HTR-8/SVneo (cell line): ENCODE measurements at places on chromosomes 13 and 19.
A peak's percentile ranks its signal among the peaks of the same experiment; 100 is the strongest.

DNA sequence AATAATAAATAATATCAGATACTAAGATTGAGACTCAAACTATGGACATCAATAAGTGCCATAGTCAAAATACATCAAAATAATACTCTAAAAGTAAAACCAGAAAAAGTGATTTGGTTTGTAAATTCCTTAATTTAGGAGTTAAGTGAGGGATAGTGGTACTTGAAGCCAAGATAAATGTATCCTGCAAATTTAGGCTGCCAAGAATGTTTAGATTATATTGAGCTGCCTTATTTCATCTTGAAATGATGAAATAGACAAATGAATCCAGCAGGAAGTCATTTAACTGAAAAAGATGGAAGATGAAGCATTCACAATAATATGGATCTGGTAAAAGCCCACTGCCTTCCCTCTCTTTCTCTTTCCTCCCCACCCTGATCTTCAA, 112.3 kb downstream of the LRCH1 start:
- no peak for DNase-seq

- no peak for DNase-seq
These were observed 736.9 kb upstream of the PCDH9 start for GRCh38 chr13:67967031-67967430.

DNA sequence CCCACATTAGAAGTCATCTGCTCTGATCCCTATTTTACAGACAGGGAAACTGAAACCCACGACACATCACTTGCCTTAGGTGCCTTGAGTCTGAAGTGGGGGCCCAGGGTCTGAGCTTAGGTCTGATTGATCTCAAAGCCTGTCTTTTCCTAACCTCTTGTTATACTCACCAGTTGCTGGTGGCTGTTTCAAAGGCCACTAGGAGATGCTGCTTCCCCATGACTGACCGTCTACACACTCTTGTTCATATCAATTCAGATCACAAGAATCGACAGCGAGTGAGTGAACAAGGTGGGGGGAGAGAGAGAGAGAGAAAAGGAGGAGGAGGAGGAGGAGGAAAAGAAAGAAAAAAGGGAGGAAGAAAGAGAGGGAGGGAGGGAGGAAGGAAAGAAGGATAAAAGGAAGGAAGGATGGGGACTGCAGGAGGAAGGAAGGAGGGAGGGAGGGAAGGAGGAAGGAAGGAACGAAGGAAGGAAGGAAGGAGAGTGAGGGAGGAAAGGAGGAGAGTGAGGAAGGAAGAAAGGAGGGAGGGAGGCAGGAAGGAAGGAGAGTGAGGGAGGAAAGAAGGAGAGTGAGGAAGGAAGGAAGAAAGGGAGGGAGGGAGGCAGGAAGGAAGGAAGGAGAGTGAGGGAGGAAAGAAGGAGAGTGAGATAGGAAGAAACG, 3.3 kb downstream of the OR10H1 start:
- DNase-seq = no peak

DNA sequence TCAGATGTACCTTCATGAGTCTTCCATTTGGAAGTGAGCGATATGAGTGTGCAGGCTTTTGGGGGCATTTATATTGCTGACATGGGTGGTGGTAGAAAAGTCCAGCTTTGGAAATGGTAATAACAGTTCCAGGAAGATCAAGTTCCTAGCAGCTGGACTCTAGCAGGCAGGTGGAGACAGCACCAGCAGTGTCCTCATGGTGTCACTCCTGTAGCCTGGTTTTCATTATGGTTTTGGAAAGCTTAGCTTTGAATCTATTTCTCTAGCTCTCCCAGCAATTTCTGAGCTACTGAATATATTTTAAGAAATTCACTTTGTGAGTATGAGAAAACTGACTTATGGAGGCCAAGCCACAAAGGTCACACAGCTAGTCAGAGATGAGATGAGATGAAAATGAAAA, 523.2 kb upstream of the HTR2A start:
- DNase-seq = no peak

- no peak for DNase-seq
These were observed 1533.3 kb upstream of the SPRY2 start for GRCh38 chr13:81874253-81874652.

DNA sequence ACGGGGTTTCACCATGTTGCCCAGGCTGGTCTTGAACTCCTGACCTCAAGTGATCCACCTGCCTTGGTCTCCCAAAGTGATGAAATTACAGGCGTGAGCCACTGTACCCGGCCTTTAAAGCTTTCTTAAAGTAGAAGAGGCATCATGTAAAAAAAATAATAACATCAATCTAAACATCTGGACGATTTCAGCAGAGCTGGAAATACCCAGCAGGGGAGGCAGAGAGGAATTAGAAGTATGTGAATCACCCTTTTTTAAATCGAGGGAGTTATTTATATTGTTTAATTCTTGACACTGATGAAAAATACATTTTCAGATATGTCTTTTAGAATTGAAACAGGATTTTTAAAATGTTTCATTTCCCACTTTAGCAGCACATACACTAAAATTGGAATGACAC, 37.4 kb upstream of the MTIF3 start:
- no peak for DNase-seq

- DNase-seq = peak; percentile 51
These were observed 43.1 kb downstream of the CYP4F22 start for GRCh38 chr19:15551293-15552004.

DNA sequence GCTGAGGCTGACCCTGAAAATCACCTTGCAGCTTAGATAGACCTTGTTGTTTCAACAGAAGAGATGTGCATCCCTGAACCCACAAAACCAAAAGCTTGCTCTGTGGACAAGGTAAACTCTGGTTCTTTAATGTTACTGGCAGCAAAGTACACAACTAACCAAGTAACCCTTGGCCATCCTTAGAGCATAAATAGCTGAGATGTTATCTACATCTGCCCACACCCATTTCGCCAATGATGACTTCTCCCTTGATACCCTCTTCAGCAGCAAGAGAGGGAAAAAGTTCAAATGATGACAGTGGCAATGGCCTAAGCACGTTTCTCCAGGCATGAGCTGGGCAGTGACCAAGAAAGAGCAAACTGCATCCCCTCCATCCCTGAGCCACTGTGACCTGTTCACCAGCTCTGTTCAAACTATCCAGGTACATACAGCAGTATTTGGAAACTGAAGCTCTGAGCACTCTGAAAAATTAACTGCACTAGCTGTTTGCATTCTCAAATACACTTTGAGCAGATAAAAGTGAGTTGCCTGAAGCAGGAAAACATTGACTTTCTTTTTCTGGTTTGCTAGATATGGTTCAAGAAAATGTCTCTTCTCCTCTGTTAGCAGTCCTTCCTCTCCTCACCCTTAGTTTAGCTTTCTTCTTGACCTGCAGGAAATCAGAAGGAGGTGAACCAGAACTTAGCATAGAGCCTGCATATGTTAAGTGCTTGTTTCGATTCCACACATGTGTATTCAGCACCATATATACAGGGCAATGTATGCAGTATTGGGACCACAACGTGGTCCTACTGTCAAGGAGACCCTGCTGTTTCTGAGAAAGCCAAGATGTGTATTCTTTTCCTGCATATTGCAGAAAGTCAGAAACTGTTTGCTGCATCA, 231.7 kb downstream of the FOXO1 start:
- no peak for DNase-seq

GRCh38 chr19:5006821-5007220, 37.9 kb downstream of the KDM4B start:
- no peak for DNase-seq

GRCh38 chr13:46639033-46639981, 86.3 kb downstream of the LRCH1 start:
- DNase-seq = no peak

- DNase-seq = no peak
These were observed 1646.9 kb upstream of the SPRY2 start for GRCh38 chr13:81987677-81988357.

- no peak for DNase-seq
These were observed 331.5 kb upstream of the ARGLU1 start for GRCh38 chr13:106899442-106899841.

DNA sequence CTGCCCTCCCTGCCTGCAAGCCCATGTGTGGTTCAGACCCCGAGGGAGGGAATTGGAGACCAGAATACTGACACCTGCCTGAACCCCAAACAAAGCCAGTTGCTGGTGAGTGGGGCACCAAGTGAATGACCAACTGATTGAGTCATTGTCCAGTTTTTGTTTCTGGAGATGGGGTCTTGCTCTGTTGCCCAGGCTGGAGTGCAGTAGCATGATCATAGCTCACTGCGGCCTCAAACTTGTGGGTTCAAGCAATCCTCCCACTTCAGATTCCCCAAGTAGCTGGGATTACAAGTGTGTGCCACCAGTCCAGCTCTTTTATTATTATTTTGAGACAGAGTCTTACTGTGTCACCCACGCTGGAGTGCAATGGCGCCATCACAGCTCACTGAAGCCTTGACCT, 4.0 kb downstream of the CCL25 start:
- no peak for DNase-seq

DNA sequence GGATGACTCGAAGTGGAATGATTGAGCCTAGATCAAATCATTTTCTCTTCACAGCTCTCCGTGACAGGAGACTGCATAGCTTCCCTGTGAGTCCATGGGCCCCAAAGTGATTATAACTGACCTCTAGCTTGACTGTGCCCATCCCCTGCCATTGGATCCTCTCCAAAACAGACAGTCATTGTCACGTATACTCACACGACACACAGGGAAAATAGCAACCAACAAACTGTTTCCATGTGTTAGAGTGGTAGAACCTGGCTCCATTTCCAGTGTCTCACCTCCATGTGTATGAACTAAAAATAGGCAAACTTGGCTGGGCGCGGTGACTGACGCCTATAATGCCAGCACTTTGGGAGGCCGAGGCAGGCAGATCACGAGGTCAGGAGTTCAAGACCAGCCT, 48.8 kb upstream of the NPAS1 start:
- peak; percentile 75 for DNase-seq

GRCh38 chr19:2625434-2625833, 77.1 kb downstream of the GNG7 start:
- no peak for DNase-seq

DNA sequence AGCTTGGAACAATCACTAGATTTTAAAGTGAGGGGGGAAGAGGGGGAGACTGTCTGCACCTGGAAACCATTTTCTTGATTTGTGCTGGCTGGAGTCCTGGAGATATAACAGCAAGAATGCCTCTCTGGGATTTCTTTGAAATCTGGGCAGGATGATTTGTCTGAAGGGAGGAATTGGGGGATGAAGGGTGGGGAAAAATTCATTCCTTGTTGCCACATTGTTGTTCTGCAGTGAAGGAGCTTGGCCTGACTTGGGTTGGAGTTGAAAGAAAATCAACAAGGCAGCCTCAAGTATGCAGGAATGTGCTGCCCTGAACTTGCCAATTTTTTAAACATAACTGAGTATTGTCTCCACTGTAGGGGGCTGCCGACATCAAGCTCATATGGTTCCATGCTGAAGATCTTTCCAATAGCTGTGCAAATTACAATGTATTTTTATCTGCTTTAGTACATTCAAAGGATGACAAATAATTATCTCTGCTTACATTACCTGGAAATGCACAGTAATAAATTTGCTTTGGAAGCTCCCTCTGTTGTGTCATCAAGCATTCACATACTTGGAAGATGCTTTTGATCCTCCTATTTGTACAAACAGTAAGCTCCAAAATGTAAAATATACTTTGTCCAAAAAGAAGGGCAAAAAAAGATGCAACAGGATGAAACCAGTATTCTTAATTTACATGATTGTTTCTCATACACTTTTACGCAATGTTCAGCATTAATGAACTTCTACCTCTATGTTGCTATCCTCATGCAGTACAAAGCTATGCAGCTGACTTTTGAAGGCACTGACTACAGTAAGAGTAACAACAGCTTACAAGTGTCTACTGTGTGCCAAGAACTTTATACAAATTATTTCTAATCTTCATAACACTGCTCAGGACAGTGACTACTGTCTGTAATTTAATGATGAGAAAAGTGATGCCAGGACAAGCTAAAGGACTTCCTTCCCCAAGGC, 627.9 kb upstream of the KLF12 start:
- no peak for DNase-seq

DNA sequence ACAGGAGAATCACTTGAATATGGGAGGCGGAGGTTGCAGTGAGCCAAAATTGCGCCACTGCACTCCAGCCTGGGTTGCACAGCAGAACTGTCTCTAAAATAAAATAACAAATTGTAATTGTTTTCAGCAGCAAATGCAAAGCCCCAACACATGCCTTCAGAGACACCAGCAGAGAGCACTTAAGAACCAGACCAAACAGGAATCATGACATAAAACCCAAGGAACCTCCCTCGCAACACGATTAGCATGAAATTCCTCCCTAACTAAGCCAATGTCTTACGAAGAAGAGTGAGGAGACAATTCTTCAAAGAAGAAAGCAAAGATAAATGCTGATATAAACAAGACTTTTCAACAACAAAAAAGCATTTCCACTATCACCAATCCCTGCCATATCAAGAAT, 40.1 kb downstream of the PSPC1 start:
- no peak for DNase-seq

GRCh38 chr13:35378939-35379338, 97.5 kb downstream of the MAB21L1 start:
- DNase-seq = no peak

- no peak for DNase-seq
These were observed 235.0 kb upstream of the SOX21 start for GRCh38 chr13:94947392-94947791.

DNA sequence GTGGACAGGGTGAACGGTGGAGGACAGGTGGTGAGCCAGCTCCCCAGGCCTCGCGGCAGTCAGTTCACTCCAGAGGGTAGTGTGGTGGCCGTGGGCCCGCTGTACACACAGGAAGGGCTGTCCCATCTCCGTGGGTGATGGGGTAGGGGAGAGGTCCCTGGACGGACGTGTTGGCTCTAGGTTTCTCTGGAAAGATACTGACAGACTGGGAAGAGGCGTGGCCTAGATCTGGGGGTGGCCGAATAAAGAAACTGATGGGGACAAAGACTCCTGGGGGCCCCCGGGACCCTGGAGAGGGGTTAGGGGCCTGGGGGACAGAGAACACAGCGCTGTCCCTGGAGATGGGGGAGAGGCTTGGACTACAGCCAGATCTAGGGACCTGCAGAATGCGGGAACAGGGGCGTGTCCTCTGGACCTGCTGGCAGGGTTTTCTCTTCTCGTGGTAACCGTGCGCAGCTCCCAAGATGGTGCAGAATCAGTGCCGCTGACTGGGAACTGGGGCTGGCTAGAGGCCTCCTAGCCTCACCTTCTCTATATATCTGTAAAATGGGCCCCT, 4.0 kb upstream of the PRAM1 start:
- DNase-seq = no peak

- DNase-seq = no peak
These were observed 64.8 kb downstream of the DCT start for GRCh38 chr13:94414708-94415107.
